Heart left ventricle (tissue), 16 donors: ENCODE measurements at places on chromosomes 16 and 17.

DNA sequence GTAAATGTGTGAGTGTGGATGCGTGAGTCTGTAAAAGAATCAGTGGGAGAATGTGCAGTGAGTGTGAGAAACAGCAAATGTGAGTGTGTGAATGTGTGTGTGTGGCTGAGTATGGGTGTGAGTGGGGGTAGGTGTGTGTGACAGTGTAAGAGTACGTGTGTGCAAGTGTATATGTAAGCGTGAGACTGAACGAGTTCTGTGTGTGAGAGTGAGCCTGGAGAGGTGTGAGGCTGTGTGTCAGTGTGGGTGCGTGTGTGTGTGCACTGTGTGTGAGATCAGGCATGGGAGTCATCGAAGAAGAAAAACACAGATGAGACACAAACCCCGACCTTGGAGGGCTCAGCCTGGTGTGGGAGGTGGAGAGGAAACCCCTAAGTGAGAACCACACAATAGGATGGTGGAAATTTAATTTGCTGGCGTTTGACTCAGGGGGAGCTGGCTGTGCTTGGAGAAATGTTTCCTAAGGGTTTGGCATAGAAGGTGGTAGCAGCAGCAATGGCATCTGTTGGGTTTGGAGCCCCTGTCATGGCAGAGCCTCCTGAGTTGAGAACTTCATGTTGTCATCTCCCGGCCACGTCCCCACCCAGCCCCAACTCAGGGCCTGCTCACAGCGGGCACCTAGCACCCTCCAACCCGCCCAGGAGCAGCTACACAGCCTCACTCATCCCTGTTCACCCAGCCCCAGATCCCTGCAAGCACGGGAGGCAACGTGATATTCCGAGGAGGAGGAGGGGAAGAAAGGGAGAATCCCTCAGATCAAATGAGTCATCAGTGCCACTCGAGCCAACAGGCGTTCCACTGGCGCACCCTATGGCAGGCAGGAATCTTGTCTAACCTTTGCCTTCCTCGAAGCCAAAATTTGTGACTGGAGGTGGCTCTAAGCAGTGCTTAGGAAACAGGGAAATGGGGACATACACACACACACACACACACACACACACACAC lies 14.3 kb upstream of the NUBP1 start:
- H3K27ac ChIP-seq = no peak overlapping the region
- no peak overlapping the region for H3K4me3 ChIP-seq
- H3K4me1 ChIP-seq = no peaks in the 10 kb centered on the region
- no peak for DNase-seq
- H3K36me3 ChIP-seq = no peaks in the 10 kb centered on the region

- H3K36me3 ChIP-seq = peaks cover 82% of the 10 kb centered on the region
- no peak for DNase-seq
These were observed 5.4 kb downstream of the FUS start for GRCh38 chr16:31185339-31185738.

GRCh38 chr16:15970743-15971439 lies 21.5 kb downstream of the ABCC1 start:
- H3K4me1 ChIP-seq = peaks cover 21% of the 10 kb centered on the region
- DNase-seq = no peak
- H3K4me3 ChIP-seq = no peak overlapping the region
- no peaks in the 10 kb centered on the region for H3K36me3 ChIP-seq
- H3K27me3 ChIP-seq = no peaks in the 10 kb centered on the region

DNA sequence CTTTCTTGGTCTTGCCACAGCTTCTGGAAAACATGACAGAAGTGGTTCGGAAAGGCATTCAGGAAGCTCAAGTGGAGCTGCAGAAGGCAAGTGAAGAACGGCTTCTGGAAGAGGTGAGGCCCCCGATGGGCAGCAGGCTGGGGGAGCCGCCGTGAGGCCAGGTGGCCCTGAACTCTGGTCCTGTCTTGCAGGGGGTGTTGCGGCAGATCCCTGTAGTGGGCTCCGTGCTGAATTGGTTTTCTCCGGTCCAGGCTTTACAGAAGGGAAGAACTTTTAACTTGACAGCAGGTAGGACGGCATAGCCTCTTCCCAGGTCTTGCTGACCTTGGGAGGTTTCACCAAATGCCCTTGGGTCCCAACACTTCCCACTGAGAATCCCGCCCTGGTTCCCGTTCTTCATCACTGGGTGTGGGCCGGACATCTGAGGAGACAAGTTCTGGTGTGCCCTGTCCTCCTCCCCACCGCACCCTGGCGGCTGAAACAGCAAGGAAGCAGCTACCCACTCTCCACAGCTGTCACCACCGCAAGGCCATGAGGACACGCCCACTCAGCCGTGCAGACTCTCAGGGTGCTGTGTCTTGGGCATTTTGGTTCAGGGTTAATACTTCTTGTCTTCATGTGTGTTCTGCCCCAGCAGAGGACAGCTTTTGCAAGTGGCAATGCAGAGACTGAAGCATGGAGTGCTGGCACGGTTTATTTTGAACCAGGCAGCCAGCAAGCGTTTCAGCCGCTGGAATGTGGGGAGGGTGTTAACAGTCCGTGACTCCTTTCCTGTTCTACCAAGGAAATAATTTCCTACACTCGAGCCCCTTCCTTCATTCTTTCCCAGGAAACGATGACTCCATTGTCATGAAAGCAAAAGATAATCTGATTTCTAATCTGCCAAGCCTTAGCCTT lies 21.4 kb downstream of the NTAN1 start:
- no peak overlapping the region for H3K4me3 ChIP-seq
- H3K4me1 ChIP-seq = no peaks in the 10 kb centered on the region

DNA sequence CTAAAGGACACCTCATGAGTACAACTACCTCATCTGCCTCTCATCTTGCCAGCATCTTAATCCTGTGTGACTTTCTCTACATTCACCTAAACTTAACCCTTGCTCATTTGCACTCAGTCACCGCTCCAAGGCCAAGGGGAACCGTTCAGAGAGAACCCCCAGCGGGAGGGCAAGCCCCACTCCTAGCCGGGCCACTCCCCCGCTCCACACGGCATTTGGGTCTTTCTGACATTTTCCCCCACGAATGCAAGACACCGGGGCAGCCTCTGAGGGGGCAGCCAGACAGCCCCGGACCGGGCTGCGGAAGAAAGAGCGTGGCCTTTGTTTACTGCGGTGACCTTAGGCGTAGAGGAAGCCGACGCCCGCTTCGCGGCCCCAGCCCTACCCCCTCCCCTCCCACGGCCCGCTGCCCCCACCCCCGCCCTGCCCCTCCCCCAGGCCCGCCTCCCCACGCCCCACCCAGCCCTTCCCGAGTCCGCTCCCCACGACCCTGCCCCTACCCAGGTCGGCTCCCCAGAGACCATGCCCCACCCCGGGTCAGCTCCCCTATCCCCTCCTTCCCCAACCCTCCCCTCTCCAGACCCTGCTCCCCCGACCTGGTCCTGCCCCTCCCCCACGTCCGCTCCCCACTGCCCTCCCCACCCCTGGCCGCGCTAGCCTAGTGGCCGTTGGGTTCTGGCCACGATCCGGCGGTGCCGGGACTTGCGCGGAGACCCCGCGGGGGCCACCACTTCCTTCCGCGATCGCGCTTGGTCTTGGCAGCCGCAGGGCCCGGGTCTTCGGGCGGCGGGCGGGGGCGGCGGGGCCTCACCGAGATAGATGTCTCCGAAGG lies 789 bp downstream of the CSNK1D start:
- H3K27ac ChIP-seq = peak overlapping the region; percentile 100
- H3K36me3 ChIP-seq = no peaks in the 10 kb centered on the region
- peak; percentile 82 for DNase-seq
- H3K4me3 ChIP-seq = peak overlapping the region; percentile 99

GRCh38 chr17:17732892-17733670 lies 51.8 kb downstream of the RAI1 start:
- no peak for DNase-seq
- H3K36me3 ChIP-seq = no peaks in the 10 kb centered on the region
- H3K27ac ChIP-seq = peak overlapping the region; percentile 58
- H3K27me3 ChIP-seq = no peaks in the 10 kb centered on the region
- H3K4me3 ChIP-seq = no peak overlapping the region
- H3K4me1 ChIP-seq = peaks cover 3% of the 10 kb centered on the region

DNA sequence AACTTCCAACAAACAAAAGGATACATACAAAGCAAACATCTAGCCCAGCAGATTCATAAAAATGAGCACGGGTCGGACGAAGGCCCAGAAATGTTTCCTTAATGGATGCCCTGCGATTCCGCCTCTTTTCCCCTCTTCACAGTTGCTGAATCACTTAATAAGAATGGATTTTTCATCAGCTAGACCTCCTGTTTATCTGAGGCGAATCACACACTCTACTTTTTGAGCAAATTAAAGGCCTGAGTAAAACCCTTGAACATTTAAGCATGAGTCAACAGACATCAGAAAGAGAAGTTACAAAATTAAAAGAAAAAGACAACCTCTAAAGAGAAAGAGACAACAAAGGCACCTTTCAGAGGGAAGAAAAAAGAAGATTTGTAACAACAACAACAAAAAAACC lies 44.7 kb downstream of the HS3ST3A1 start:
- H3K4me3 ChIP-seq = no peak overlapping the region
- DNase-seq = no peak
- H3K36me3 ChIP-seq = no peaks in the 10 kb centered on the region
- H3K27me3 ChIP-seq = no peaks in the 10 kb centered on the region
- H3K27ac ChIP-seq = no peak overlapping the region
- no peaks in the 10 kb centered on the region for H3K4me1 ChIP-seq

DNA sequence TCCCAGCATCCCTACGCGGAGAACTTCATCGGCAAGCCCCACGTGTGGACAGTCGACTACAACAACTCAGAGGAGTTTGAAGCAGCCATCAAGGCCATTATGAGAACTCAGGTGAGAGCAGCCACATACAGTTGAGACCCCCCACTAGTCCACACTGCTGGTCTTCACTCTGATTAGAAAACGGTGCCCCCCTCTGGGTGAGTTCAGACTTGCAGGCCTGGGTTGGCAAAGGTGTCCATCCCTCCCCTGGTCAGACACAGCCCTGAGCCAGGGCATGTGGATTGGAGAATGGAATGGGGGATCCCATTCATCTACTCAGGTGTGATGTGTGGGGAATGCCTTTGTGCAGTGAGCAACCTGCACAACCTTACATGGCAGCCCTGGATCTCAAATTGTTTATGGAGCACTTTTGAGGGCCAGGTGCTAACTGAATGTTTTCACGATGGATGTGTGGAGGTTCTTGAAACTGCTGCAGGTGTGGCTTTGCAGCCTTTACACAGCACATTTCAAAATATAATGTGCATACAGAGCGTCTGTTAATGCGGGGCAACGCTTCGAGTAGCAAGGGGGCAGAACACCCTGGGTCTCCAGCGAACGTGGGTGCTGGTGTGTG lies 72.6 kb downstream of the MGAT5B start:
- no peaks in the 10 kb centered on the region for H3K4me1 ChIP-seq
- H3K27ac ChIP-seq = no peak overlapping the region
- H3K27me3 ChIP-seq = peaks cover 27% of the 10 kb centered on the region
- no peaks in the 10 kb centered on the region for H3K36me3 ChIP-seq
- DNase-seq = no peak
- no peak overlapping the region for H3K4me3 ChIP-seq

- DNase-seq = no peak
- H3K36me3 ChIP-seq = no peaks in the 10 kb centered on the region
- no peaks in the 10 kb centered on the region for H3K27me3 ChIP-seq
- H3K4me3 ChIP-seq = no peak overlapping the region
- no peaks in the 10 kb centered on the region for H3K4me1 ChIP-seq
These were observed 10.3 kb downstream of the NT5M start for GRCh38 chr17:17313350-17313991.

DNA sequence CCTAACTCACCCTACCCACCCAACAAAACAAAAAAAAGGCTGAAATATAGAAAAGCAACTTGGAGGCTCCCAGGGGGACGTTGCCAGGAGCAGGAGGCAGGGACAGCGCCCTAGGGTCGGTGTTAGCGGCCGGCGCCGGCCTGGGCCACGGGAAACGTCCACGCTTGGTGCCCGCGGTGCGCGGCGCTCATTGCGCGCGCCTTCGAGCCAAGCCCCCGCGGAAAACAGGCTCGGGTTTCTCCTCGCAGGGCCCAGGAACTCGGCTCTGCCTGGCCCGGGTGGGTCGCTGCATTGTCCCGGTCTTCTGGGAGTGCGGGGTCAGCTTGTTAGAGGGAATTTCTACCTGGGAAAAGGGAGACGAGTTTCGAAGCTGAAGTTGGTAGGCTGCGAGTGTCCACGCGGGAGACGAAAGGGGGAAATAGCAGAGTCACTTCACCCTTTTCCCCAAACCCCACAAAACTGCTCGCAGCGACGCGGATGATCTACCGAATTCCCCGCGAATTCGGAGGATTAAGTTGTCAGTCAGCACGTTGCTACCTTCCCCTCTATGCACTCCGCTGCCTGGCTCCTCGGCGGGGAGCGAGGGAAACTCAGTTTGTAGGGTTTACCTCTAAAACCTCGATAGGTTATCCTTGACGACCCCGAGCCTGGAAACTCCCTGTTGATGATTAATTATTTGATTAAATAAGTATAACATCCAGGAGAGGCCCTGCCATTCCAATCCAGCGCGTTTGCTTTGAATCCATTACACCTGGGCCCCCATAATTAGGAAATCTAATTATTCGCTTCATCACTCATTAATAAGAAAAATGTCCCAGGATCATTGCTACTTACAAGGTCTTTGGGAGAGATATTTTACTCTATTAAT lies 751 bp upstream of the FOXC2 start:
- no peaks in the 10 kb centered on the region for H3K36me3 ChIP-seq
- H3K27ac ChIP-seq = no peak overlapping the region
- peak overlapping the region; percentile 57 for H3K4me3 ChIP-seq
- peaks cover 50% of the 10 kb centered on the region for H3K27me3 ChIP-seq
- no peak for DNase-seq

DNA sequence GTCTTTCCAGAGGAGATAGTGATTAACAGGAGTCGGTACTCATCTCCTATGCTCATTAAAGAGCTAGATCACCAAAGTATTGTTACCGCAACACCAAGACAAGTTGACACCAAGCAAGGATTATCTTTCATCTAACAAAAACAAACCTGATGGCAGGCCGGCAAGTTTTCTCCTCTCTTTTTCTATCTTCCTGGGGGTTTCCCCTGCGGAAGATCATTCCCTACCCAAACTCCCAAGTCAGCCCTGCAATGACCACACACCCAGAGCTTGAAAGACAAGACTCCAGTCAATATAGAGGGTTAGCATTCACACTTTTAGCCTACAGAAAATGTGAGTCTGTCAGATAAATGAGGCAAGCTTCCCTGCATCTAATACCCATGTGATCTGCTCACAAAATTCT lies 312.1 kb downstream of the SOX9 start:
- H3K36me3 ChIP-seq = no peaks in the 10 kb centered on the region
- H3K4me1 ChIP-seq = no peaks in the 10 kb centered on the region
- no peak overlapping the region for H3K27ac ChIP-seq
- H3K27me3 ChIP-seq = no peaks in the 10 kb centered on the region
- H3K4me3 ChIP-seq = no peak overlapping the region
